Immature natural killer cell (primary cell): ENCODE measurements at places on chromosomes 3 and 15.

DNA sequence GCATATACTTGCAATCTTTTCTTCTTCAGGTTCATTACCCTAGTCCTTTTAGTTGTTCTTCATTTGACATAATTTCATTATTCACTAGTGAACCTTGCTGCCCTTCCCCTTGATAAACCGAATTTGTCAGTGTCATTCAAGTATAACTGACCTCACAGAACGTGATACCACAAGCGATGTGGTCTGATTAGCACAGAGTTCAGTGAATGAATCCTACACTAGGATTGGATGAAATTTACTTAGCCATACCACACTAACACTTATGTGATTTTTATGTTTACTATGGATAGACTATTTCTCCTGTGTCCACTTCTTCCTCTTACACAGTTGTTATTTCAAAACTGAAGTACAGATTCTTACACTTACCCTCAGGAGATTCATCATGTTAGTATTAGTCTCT is 27.2 kb downstream of the CD86 start:
- no peak for DNase-seq

GRCh38 chr3:14872706-14873105 is 53.9 kb downstream of the FGD5 start:
- DNase-seq = no peak

DNA sequence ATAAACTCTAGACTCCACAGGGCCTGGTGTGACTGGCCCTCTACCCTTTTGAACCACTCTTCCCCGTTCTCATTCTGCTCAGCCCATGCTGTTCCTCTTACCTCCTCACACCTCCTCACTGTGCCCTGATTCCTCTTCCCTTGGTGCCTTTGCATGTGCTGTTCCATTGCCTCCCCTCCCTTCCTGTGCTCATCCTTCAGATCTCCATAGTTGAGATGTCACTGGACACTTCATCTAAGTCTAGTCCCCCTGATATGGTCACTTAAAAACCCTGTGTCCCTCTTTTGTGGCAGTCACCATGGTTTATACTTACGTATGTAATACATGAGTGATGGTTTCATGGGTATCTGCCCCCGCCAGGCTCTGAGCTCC is 69.8 kb downstream of the LSM3 start:
- no peak for DNase-seq

DNA sequence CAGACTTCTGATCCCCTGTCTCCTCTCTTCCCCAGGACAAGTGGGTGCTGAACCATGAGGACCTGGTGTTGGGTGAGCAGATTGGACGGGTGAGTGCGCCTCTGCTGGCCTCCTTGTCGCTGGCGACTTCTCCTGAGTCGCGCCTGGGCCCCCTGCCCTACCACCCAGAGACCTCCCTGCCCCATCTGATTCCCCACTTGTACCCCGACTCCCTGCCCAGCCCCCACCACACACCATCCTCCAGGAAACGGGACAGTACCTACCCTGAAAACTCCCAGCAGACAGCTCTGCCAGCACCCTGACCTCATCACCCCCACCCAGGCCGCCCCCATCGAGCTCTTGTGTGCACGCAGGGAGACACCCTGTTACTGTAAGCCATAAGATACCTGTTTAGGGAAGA is 7.7 kb downstream of the FES start:
- DNase-seq = no peak

- DNase-seq = no peak
Observed at GRCh38 chr15:72887376-72887775, 103.8 kb upstream of the ADPGK start.

GRCh38 chr3:38549082-38549481 is 52.9 kb downstream of the EXOG start:
- no peak for DNase-seq

DNA sequence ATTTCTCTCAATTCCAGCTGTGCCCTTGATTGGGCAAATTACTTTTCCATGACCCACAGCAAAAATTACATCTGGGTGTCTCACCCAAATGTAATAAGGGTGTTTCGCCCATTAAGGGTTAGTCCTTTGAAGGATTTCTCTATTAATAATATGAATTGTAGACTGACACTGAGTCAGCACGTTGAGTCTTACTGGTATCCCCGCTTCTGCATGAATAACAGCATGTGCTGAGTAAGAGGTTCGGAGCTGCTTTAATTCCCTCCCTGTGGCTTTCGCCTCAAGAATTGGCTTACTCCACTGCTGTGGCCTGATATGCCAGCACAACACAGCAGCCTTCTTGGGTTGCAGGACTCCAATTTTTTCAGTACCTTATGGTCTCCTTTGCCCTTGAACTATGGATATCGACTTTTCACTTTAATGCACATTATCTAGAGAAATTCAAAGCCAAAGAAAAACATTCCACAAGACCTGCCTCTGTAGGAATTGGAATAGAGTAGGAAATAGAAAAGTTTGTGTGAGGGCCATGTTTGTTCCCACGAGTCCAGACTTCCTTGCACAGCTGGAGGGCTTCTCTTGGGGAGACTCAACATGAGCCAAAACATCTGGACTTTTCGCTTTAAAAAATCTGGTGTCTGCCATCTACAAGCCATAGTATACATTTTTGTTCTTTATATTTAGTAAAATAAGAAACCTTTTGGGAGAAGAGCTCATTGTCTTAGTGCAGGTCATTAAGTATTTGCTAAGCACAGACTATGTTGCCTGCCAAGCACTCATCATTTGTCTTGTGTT is 20.7 kb upstream of the ERC2 start:
- no peak for DNase-seq

GRCh38 chr3:55000546-55000945 is 72.7 kb upstream of the LRTM1 start:
- DNase-seq = no peak
